ENCODE measurements at places on chromosomes 5 and 9.

DNA sequence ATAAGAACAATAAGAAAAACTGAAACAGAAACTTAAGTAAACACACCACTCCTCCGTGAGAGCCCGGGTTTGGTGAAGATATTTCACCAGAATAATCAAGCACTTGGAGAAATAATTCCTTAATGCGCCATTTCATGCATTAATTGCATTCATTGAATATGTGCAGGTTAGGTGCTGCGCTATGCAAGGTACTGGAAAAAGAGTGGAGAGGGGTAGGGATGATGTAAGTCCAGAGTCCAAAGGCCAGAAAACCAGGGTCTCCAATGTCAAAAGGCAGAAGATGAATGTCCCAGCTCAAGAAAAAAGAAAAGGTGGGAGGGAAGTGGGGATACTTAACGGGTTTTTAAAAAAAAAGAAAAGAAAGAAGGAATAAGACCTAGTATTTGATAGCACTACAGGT lies 669 bp upstream of the ZFP37 start:
- no peak for DNase-seq

- no peak for DNase-seq
These were observed 392.5 kb downstream of the KDM4C start for GRCh38 chr9:7150153-7150890.

DNA sequence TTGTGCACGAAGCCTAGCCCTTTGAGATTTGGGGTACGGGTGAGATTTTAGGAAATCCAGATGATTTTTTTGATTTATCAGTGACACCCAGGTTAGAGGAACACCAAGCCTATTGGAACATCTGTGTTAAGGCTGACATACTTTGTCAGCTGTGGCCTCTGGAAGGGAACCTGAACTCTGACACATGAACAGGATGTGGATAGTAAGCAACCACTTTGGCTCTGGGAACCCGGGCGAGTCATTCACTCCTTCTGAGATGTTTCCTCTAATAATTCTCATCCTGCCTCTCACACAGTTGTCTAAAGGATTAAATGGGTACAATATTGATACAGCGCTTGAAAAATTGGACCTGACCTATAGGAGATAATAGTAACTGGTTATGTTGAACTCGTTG lies 67.8 kb downstream of the FGF1 start:
- DNase-seq, result no peak

DNA sequence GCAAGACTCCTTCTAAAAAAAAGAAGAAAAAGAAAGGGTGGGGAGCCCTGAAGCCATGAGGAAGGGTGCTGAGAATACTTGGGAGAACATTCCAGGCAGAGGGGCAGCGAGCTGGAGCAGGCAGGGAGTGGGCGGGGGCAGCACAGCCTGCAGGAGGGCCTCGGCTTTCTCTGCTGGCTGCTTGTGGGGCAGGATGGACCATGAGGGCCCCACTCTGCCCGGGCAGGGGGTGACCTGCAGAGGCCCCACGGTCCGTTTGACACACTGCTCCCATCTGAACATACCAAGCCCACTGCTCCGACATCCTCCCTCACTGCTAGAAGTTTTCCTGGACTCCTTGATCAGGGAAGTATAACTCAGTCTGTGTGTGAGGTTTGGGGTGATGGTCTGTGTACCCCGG lies 11.7 kb upstream of the NUP214 start:
- no peak for DNase-seq

DNA sequence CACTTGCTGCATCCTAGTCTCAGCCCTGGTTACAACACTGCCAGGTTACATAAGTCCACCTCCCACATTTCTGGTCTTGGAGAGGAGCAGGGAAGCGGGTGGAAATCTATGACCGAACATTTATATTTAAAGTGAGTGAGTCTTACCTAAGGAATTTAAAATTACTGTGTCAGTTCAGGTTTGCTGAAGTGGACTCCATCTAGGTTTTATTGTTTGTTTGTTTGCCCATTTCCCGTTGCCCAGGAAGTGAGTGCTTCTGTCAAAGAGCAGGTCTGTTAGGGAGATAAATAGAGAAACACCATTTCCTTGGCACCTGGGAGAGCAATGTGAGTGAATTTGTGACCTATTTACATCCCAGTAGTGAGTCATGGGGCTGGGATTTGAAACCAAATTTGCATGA lies 179.5 kb downstream of the KIF4B start:
- no peak for DNase-seq

GRCh38 chr5:107945061-107945460 lies 274.3 kb upstream of the EFNA5 start:
- no peak for DNase-seq

GRCh38 chr9:134800791-134801339 lies 79.7 kb upstream of the FCN2 start:
- DNase-seq, result no peak

DNA sequence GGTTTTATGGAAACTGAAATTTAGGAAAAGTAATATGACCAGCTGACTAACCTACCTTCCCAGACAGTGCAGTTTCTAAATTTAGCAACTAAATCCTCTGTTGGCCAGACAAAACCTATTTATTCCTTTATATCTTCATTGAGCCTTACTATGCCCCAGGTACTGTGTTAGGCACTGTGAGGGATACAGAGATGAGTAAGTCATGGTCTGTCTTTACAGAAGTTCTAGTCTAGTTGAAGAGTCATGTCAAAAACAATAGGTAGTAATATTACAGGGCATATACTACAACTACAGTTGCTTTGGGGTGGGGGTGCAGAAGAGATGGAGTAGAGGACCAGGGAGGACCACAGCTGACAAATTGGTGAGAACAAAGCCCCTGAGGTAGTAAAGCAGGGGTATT lies 42.8 kb downstream of the FBXO38 start:
- no peak for DNase-seq

GRCh38 chr9:104233366-104233765 lies 139.3 kb downstream of the SMC2 start:
- DNase-seq, result no peak

DNA sequence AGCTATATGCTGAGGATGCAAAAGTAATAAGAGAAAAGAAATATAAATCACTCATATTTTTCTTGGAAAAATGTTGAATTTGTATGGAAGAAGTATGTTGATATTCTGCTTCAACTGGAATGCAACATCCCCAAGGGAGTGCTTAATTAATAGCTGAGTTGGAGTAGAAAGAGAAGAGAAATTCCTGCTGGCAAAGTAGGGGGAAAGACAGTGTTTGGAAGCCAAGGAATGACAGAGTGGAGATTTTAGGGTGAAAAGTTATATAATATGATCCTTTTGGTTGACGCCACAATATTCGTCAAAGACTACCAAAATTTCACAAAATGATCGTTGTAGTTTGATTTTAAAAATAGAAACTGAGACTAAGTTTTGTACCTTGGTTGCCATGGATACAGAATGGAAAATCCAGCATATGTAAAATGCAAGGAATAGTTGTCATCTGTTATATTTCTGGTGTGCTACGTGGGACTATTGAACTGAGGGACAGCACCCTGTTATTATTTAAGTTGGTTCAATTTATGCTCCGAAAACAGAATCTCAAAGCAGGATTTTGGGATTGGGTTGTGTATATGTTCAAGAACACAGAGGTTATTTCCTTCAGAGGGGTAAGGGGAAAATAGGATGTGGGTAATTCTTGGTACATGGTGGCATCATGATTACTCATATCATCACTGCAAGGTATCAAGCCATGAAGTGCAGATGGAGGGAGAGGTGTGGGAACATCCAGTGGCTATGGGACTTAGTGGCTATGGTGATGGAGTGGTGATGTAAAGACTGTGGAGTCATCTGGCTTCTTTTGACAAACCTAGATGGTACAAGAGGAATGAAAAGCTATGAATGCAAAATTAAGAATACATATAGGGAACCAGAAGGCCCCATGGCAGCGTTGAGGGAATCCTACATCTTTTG lies 61.0 kb downstream of the SUB1 start:
- DNase-seq, result no peak

- no peak for DNase-seq
These were observed 556.6 kb downstream of the TLE1 start for GRCh38 chr9:81132796-81133195.

- no peak for DNase-seq
These were observed 8.6 kb downstream of the RAPGEF1 start for GRCh38 chr9:131731237-131731636.

DNA sequence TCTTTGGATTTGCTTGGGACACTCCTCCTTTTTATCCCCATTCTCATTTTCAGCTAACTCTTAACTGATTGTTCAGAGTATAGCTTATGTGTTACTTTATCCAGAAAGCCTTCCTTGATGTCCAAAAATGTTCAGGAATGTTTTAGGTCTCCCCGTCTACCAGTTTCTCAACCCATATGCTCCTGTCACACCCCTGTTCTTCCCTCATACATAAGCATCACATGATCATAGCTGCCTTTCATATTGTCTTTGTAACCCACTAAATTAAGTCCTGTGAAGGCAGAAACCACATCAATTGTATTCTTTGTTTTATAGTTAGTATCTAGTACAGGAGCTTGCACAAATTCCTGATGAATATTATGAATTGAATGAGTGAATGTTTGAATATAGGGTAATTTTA lies 321.9 kb upstream of the ACTBL2 start:
- no peak for DNase-seq

DNA sequence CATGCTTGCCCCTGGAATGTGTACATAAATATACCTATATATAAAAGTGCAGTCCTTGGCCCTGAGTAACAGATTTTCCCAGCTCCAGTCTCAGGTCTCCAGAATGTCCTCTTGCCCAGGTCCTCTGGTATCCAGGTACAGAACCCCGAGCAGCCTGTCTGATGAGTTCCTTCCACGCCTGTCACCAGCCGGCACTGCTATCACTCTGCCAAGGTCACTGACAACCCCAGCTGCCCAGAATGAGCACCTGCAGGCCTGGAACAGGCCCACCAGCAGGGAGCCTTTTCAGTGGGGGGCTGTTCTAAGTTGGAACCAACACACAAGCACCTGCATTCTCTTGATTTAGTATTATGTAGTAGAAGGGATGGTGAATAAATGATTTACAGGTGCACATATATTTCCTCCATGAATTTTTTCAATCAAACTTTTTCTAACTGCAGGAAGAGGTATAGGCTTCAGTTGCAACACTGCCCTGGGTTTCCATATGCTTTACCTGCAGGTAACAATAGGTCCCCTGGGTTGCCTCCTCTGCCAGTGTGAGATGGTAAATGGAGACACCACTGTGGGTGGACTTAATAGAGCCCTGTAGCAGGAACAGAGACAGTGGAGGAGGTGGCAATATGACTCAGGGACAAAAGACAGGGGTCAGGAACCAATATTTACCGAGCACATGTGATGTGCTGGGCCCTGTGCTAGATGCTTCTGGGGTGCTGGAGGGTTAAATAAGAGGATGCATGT lies 291.9 kb downstream of the SPOCK1 start:
- no peak for DNase-seq

- no peak for DNase-seq
These were observed 520 bp downstream of the PCDH12 start for GRCh38 chr5:141957367-141957996.

DNA sequence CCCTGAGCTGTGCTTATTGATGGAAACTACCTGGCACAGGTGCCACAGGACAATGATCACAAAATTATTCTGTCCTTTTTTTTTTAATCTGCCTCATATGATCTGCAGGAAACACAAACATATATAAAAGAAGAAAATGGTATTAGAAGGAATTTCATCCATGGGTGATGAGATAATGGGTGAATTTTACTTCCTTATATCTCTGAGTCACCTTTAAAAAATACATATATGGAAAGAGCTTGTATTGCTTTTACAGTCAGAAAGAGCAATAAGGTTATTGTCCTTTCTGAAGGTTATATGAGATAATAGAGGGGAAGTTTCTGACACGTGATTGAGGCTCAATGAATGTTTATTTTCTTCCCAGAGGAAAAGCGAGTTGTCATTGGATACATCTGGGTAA lies 31.6 kb downstream of the NEURL1B start:
- DNase-seq, result no peak

DNA sequence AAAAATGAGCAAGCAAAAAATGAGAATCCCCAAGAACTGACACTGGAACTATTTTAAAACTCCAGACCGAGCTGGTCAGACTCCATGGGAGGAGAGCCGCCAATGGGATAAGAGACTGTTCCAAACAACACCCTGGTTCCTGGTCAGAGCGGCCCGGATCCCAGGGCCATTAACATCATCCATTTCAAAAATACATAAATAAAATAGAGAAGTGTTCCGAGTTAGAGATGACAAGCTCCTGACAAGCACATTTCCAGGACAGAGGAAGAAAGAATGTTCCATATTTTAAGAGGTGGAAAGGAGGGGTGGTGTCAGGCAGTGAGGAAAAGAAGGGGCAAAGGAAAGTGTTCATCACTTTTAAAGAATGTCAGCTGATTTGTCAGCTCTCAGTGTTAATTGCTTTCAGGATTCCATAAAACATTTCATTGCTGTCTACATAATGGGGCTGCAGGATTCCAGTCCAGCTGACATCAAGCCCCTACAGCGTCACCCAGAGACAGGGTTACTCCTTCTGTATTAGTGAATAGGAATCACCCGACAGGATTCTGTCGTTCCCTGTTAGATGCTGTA lies 202.5 kb upstream of the TRIM32 start:
- no peak for DNase-seq

GRCh38 chr9:113624721-113625120 lies 161.2 kb downstream of the RGS3 start:
- no peak for DNase-seq

DNA sequence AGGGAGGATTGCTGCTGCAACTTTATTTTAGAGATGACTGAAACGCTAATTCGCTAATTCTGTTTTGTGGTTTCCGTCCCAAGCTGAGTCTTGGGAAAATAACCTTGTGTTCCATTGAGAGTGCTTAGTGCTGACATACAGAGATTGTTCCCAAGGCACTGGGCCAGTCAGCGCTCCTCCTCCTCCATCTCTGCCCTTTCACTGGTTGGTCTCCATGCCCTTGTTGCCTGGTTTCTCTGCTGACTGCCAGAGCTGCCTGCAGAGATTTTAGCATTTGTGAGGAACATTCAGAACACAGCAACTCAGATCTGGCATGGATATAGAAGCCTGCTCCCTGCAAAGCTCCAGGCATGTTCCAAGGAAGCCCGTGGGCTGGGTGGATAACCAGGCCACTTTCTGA lies 126.0 kb upstream of the IRX2 start:
- DNase-seq, result no peak

DNA sequence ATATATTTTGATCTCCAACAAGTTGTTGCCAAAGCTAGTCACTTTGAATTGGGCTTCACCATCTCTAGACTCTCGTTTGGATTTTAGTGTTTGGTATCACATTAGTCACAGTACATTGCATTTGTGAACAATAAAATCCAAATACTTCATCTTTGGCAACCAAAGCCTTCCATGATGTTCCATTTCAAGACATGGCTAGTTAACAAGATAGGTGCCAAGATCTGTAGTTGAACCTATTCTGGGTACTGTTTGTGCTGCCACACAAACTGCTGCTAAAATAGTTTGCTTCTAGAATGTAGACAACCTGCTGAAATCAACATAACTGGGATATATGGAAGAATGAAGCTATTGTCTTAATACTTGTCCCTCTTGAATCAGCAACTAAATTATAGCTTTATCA lies 207.5 kb downstream of the LRRC70 start:
- DNase-seq, result no peak
